ENCODE measurements at places on chromosomes 7 and 10.

- DNase-seq: no peak
Measured at GRCh38 chr7:90698616-90699015, 102.5 kb downstream of the CDK14 start.

GRCh38 chr10:3213208-3213607, 40.6 kb upstream of the PITRM1 start:
- no peak for DNase-seq

- DNase-seq: no peak
Measured at GRCh38 chr10:84244651-84245270, at the start of gene RGR. Gene RGR (plus strand): TSS chr10:84245053. CDS start chr10:84245091, 38 bp downstream.

DNA sequence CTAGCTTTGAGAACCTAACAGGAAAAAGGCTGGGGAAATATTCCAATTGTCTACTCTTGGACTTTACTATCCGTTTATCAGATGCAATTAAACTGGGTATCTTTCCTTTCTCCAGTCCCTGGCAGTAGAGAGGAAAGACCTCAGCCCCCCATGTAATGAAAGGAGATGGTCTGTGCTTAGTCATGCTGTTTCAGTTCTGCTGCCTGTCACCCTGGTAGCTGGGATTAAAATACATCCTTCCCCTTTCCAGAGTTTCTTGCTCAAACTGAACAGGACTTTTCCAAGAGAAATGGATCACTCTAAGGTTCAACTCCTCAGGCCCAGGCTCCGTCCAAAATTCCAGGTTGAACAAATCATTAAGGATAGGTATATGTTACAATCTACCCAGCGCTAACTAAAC, 202.9 kb downstream of the PTEN start:
- no peak for DNase-seq

GRCh38 chr7:91311839-91312238, 47.6 kb downstream of the FZD1 start:
- DNase-seq: no peak

Data from Panc1 (cell line).